ENCODE measurements at places on chromosomes 4 and X.

DNA sequence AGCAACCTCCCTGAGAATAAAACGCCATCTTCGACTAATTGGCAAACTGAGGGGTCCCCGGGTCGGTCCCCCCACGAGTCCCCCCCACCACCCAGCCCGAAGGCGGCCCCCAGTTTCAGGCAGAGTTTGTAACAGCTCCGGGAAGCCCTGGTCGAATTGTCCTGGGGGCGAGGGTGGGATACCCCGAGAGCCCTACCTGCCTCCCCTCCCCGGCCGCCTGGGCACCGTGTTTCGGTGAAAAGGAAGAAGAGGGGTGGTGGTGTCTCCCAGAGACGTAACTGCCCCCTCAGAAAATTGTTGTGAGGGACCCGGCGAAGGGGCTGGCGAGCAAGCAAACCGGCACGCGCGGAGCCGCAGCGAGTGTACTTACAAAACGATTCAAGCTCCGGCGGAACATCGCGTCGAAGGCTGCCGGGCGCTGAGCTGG, 1.2 kb downstream of the ATP11C start:
- DNase-seq = no peak

DNA sequence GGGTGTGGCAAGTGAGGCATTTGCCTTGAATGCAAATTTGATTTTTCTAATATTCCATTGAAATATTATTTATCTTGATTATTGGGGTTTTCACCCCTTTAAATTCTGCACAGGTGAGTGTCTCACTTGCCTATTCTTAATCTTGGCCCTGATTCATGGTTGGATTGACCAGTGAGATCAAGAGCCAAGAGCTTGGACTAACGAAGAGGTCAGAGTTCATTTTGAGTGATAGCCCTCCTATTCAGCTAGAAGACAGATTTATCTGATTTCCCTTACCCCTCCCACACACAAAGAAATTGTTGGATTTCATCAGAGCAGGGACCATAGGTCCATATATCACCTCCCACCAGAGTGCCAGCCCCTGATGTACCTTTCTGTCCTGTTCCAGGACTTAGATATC, 11.6 kb upstream of the ACOT9 start:
- no peak for DNase-seq

- no peak for DNase-seq
These were observed 128.5 kb downstream of the ATG4A start for GRCh38 chrX:108219949-108220601.

DNA sequence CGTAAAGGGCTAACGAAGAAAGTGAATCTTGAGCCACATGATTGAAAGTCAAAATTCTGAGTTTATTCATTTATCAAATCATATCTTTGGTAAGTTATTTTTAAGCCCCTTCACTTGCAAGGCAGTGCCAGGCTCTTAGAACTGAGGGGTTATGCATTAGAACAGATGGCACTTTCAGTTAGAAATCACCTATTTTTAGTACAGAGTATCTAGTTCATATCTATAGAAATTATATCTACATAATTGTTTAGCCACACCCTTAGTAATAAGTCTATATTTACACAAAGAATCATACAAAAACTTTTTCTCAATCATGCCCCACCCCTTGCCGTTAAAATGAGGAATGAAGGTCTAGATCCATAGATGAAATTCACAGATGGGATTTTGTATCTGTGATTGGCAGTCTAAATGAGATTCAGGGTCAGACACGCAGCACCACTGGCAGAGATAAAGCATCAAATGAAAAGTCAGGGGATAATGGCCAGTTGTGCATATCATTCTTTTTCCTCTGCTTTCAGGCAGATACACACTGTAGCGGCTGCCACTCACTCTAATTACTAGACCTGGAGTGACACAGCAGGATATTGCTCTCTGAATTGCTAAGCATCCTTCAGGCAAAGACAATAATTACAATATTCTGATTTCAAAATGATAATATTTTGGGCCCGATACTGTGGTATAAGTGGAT, 440.5 kb downstream of the MAPK10 start:
- DNase-seq = no peak

DNA sequence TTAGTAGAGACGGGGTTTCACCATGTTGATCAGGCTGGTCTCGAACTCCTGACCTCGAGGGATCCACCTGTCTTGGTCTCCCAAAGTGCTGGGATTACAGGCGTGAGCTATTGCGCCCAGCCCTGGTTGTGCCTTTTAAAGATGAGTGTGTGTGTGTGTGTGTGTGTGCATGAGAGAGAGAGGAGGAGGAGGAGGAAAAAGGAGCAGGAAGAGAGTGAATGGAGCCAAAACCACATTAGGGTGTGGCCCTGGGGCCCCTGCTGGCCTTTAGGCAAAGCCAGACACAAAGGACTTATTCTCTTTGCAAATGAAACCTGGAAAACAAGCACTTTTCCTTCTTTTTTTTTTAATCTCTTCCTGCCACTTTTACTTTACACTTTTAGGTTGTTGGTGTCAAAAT, 48.2 kb upstream of the KLF3 start:
- DNase-seq = no peak

DNA sequence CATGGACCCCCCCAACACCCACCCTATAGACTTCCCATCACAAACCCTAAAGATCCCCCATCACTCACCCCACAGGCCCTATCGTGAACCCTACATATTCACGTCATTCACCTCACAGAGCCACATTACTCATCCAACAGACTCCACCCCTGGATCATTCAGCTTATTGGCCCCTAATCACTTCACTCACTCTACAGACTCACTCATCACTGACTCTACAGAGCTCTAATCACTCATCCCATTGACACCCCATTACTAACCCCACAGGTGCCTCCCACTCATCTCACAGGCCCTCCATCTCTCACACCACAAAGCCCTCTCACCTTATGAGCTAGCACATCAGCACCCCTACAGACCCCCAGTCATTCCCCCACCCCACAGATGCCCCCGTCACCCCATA, 6.3 kb upstream of the TBC1D25 start:
- no peak for DNase-seq

DNA sequence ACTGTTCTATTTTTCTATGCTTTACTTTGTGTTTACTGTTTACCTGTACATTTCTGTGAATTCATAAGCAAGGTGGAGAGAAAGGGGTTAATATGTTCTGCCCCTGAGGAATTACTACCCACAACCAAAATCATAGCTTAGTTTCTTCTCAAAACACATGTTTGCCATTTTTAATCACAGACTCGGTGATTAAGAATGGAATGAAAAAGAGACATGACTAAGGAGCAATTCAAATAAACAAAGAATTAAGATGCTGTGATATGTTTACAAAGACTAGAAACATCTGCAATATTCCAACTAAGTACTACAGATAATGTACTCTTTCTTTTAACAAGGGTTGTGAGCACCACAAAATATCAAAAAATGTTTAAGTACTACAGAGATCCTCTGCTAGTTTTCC, 11.7 kb upstream of the FAT4 start:
- DNase-seq = no peak

DNA sequence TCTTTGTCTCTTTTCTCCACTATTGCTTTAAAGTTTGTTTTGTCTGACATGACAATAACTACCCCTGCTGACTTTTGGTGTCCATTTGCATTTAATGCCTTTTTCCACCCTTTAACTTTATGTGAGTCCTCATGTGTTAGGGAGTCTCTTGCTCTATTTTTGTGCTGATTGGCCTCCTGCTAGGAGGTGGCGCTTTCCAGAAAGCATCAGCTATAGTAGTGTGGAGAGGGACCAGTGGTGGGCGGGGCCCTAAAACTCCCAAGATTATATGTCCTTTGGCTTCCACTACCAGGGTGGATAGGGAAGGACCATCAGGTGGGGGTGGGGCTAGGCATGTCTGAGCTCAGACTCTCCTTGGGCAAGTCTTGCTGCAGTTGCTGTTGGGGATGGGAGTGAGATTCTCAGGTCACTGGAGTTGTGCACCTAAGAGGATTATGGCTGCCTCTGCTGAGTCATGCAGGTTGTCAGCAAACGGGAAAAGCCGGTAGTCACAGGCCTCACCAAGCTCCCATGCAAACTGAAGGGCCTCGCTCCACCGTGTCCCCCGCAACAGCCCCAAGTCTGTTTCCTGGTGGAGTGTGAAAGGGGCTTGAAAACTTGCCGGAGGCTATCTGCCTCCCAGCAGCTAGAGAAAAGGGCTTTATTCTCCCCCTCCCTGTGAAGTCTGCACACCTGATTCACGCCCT, 156.3 kb downstream of the CPEB2 start:
- DNase-seq = no peak

DNA sequence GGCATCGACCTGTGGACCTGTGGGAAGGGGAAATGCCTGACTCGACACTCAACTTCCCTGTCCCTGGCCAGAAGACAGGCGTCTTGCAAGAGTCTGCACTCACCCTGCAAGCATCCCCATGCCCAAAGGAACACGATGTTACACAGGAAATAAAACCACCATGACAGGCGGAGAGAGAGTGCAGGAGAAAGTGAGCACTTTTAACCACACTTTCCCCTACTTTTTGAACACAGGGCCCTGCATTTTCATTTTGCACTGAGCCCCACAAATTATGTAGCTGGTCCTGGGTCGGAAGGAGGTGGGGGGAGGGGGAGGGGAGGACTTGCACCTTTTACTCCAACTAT, 13.8 kb upstream of the MAN2B2 start:
- DNase-seq = no peak

DNA sequence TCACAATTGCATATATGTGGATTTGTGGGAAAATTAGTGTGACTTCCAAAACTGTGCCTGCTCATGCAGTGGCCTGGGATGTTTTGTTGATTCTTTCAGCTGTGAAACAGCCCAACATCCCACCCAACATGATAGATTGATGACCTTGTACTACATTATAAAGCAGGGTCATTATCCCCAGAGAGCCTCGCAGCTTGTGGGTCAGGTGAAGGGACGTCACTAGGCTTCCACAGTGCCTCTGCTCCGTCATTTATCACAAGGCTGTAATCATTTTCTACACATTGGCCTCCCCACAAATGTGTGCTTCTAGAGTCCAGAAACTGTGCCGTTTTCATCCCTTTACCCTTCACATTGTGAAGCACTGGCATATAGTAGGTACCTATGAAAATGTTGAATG, 31.6 kb downstream of the ALPK1 start:
- DNase-seq = no peak

DNA sequence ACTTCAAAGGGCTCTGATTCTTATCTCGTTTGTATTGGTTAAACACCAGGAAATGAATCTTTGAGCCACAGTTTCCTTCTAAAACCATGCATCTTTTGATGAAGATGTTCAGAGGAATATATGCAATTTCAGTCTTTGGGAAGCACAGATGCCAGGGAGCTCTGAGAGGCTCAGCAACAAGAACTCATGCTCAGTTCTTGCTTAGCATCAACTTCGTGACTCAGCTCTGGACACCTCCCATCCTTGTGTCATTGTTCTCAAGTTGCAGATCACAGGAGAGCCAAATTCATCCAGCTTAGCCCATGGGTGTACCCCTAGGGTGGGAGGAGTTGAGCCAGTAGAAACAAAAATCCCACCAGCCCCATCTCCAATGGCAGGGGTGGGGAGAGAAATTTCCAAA, 219.6 kb upstream of the MAOA start:
- no peak for DNase-seq

- DNase-seq = no peak
These were observed 1398.4 kb downstream of the ARAP2 start for GRCh38 chr4:34845926-34846325.

- no peak for DNase-seq
These were observed 126.9 kb upstream of the CBR4 start for GRCh38 chr4:169136796-169137557.

GRCh38 chr4:184416913-184417734, 57.2 kb downstream of the IRF2 start:
- DNase-seq = no peak

DNA sequence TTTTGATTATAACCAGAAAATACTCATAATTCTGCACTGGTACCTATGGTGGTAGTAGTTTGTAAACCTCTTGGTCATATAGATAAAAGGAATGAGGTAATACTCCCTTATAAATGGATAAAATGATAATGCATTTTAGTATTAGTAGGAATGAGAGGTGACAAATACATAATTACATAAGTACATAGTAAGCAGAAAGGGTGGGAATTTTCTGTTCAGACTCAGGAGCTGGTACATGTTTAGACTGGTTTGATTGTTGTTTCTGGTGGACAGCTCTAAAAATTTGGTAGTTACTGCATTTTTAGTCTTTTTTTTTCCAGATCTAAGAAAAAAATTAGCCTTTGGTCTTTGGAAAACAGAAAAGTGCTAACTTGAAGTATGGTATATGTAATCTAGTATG, 70.4 kb upstream of the AGA start:
- DNase-seq = no peak

DNA sequence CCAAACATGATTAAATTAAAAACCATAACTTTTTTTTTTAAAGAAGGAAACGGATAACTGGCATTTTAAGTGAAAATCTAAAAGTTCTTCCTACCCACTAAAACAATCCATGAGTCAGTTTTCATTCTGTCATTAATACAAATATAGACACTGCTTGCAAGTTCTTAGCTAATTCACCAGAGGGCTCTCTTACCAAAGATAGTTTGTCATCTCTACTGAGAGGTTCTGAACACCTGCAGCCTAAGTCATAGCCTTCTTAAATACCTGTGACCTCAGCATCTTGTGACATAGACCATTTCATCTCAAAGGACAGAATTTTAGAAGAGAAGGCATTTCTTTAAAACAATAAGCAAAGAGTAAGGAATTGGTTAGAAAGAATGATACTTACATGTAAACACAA, 65.3 kb upstream of the FAM120C start:
- DNase-seq = no peak

- DNase-seq = no peak
These were observed 4.0 kb upstream of the SH3D19 start for GRCh38 chr4:151329217-151330007.

DNA sequence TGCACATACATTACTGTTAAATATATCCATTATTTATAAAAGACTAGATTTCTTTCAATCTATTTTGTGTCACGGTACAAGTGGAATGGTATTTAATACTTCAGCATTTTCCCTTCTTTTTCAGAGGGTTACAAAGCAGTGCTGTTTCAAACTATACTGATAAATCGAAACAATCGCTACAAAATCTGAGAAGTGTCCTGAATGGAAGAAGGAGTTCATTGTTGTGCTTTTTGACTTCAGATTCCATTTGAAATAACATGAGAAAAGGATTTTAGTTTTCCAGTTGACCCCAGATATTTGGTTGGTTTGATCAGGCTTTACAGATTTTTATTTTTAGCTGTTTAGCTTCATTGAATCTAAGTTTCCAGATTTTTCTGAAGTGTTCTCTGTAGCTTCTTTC, 292.1 kb upstream of the ANKRD50 start:
- no peak for DNase-seq

Measured in right renal pelvis (tissue), 4 donors.